ENCODE measurements at places on chromosomes 11 and 22.

DNA sequence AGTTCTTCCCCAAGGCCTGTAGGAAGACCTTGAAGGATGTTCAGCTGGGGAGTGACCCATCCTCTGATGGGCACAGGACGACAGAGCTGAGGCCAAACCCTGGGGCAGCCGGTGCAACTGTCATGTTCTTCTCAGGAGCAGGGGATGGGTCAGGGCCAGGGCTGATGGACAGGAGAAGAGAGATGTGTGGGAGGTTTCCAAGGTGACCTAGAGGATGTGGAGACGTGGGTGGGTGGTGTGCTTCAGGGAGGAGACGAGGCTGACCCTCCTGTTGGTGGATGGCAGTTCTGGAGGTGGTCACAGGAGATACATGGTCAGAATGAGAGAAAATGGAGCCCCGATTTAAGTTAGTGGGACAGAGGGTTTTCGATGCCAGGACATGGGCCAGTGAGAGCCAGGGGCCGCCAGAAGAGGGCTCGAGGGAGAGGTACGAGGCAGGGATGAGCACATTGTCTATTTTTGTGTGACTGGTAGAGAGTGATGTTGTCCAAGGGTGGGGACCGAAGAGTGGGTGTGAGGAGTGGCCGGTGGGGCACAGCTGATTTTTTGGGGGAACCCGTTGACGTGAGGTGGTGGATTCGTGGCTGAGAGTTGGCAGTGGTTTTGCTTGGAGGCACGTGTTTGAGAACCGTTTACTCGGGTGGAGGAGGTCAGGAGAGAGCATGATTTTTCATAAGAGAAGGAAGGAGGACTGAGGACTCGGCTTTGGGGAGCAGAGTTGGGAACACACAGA, 14.6 kb downstream of the TBC1D22A start:
- no peak for DNase-seq

GRCh38 chr11:61762798-61763197, 10.4 kb downstream of the MYRF start:
- no peak for DNase-seq

DNA sequence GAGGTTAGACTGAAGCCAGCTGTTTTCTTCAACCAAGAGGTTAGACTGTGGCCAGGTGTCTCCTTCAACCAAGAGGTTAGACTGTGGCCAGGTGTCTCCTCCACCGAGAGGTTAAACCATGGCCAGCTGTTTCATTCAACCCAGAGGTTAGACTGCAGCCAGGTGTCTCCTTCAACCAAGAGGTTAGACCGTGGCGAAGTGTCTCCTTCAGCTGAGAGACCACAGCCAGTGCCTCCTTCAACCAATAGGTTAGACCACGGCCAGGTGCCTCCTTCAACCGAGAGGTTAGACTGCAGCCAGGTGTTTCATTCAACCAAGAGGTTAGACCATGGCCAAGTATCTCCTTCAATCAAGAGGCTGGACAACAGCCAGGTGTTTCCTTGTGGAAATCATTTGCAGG, 498.1 kb downstream of the TBC1D22A start:
- DNase-seq = no peak

- no peak for DNase-seq
These were observed 1.3 kb upstream of the SLC3A2 start for GRCh38 chr11:62879235-62879978.

DNA sequence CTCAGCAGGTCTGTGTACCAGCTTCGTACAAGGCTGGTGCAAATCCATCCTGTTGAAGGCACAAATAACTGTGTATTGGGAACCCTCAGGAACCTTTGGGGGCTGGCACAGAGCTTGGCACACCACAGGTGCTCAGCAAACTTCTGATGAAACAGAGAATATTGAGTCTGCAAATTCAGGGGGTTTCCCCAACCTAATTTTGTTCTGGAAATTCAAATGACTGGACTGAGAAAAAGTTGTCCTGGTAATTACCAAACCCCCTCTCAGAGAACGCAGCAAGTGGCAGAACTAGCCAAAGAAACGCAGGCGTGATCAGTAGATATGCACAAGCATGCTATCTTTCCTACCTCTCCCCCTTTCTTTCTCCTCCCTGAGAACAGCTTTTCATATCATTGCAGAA, 47.6 kb downstream of the LIF start:
- DNase-seq = no peak

DNA sequence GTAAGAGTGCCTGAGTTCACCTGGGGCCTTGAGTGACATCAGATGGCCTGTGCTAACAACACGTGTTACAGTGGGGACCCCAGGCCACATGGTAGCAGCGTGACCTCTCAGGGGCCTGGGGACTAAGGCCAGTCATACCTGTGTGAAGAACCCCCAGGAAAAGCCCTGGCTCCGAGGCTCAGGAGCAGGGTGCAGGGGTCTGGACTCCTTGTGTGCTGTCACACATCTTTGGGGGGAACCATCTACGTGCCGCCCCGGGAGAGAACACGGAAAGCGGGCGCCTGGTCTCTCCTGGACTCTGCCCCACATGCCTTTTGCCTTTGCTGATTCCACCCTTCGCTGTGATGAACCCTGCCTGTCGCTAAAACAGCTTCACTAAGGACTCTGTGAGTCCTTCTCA, 48.7 kb downstream of the SHANK2 start:
- no peak for DNase-seq

DNA sequence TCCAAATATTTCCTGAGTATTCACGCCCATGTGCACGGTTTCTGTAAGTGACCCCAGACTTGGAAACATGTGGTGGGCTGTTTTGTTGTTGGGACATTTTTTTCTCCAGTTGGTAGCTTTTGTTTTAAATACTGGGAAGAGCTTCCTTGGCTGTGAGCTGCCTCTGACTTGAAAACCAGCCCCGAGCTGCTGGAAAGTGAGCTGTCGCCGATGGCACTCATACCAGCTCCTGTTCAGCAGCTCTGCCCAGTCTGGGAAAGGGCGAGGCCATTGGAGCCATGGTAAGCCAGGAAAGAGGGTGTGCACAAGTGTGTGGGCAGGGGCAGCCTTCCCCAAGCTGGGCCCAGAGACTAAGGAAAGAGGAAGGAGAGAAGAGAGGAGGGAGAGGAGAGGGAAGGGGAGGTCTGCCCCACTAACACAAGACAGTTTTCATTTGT, 3.2 kb upstream of the FLI1 start:
- no peak for DNase-seq

GRCh38 chr11:114426280-114426679, 13.0 kb upstream of the REXO2 start:
- DNase-seq = no peak

DNA sequence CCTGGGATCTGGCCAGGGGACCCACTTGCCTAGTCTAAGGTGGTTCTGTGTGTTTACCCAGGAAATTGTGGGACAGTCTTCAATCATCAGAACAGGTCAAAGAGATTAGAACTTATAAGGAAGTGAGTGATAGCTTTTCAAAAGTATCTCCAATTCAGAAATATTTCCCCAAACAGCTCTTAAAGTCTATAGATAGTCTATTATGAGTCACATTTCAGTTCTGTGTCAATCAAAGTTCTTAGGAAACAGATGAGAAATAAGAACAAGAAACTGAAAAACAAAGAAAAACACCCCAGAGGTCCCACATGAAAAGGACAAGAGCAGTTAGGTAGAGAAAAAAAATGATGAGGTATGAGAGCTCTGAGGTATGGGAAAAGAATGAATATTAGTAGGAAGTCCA, 381.4 kb upstream of the MPPED2 start:
- no peak for DNase-seq

DNA sequence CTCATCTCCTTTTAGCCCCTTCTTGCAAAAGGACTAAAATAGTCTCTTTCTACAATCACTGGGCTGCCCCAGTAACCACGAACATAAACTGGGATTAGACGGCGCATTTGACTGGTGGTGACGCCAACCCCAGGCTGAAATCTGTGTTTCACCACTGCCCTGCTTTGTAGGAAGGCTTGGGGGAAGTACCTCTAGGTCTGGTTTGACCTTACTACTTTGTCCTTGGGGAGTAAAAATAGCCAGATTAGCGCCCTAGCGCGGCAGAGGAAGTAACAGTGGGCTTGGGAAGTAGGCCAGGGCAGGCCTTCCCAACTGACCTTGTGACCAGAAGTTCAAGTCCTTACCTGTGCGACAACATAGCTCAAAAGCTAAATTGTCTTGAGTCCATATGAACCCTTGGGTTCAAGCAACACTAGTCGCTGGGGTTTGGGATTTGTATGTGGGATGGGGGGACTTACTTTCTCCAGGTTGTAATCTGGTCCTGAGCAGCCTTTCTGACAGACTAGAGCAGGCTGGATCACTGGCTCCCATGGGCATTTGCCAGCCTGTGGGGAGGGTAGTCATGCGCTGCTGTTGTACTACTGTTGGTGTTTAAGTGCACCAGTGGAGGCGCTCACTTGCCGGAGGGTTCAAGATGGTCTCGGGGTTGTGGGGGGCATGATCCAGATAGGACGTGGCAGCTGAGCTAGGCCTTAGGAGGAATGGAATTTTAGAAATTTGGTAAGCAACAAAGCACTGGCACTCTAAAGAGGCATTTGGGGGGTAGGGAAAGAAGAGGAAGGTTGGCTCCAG, 953 bp upstream of the PACS1 start:
- DNase-seq = no peak

DNA sequence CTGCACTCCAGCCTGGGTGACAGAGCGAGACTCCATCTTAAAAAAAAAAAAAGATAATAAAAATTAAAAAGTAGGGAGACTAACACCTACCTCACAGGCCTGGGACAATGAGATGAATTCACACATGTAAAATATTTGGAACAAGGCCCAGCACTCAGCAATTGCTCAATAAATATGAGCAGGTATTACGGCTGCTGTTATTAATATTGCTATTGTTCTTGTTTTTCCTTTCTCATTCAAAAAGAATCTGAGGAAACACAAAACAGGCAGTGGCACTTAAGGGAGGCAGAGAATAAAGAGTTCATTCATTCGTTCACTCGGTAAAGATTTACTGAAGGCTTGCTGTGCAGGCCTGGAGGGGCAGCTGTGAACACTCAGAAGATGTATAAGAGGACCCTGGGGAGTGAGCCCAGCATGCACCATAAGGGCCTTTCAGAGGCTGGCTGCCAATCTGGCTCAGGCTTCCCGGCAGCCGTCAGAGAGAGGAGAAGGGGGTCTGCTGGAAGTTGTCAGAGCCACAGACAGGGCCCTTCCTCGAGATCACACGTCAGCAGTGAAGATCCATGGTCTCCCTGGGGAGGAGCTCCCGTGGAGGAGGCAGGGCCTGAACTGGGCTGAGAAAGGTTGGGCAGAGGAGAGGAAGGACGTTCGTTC, 51.6 kb upstream of the TCF20 start:
- DNase-seq = no peak

GRCh38 chr11:84857746-84858145, 769.4 kb downstream of the DLG2 start:
- no peak for DNase-seq

DNA sequence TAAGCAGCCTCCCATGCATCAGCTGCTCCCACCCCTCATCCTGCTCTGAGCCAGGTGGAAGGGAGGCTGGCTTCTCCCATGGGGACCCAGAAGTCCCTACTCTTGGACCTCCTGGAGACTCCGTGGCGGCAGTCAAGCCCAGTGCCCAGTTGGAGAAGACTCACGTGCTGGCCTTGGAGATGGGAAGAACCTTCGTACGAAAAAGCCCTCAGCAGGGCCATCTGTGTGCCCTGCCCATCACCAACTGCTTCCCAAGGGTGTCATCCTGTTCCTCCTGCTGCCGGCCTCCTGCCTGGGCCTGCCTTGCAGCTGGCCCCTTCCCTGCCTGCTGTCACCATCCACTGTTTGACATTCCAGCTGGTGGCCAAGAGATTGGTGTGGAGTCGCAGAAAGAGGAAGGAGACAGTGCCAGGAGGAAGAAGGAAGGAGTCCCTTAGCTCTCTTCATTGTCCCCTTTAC, 28.0 kb downstream of the ARHGAP1 start:
- no peak for DNase-seq

GRCh38 chr11:22787551-22788162, 41.9 kb downstream of the SVIP start:
- DNase-seq = peak; percentile 15

GRCh38 chr11:15621565-15621964, 506.8 kb downstream of the INSC start:
- DNase-seq = no peak

- DNase-seq = no peak
These were observed 24.7 kb upstream of the ANGPTL5 start for GRCh38 chr11:101940901-101941520.

DNA sequence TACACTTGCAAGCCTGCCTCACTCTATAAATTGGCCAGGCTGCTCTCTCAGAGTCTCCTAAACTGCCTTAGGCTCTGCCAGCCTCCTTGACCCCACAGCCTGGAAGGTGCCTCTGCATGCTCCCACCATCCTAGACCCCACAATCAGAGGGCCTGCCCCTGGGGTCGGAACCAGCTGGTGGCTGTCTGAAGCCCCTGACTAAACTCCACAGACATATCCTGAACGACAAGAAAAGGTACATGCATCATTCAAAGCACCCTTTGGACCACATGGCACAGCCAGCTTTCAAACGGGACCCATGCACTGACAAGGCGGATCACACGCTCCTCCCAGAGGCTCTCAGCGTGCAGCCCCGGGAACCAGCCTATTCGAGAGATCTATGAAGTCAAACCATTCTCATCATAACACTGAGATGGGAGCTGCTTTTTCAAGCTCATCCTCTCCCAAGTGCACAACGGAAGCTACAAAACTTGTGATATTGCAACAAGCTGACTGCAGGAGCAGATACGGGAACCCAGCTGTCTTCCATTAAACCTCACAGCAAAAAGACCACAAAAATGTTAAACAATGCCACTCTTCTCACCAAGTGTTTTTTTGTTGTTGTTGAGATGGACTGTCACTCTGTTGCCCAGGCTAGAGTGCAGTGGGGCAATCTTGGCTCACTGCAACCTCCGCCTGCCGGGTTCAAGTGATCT, 8.1 kb downstream of the SHANK2 start:
- no peak for DNase-seq

DNA sequence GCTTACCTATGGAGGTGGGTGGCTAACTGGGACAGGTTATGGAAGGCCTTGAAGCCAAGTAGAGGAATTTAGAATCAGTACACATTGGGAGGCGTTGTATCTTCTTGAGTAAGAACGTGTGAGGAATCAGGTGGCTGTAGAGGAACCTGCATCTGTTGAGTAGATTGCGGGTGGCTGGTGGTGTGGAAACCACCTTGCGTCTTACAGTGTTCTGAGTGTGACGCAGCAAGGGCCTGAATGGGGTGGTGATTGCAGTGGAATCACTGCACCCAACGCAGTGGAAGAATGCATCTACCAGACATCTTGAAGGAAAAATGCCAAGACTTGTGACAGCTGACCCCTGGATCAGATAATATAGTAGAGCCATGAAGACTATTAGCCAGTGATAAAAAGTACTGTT, 110.8 kb upstream of the NNMT start:
- no peak for DNase-seq

- no peak for DNase-seq
These were observed 13.8 kb downstream of the MMP20 start for GRCh38 chr11:102611291-102611690.

GRCh38 chr11:94194712-94195111, 66.1 kb downstream of the PANX1 start:
- no peak for DNase-seq

DNA sequence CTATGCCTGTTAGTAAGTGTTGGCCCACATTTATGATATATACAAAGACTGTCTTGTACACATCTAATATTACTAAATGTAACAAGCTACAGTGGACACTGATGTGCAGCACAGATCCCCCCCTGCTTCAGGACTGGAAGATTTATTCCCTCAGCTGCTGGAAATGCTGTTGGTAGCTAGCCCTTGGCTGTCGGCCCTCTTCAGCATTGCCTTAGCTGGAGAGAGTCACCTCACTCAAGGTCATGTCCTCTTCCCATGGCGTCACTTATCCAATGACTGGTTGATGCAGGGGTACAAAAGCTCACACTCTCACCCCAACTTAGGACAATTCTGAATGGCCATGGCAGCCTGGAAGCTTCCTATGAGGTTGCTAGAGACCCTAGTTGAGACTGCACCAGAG, 312.7 kb downstream of the SOX6 start:
- no peak for DNase-seq

Data from NCI-H1417 treated with DMSO at 0.1 percent for 48 hours (cell line).